Activated T-helper 1 cell treated with anti-CD3 and anti-CD28 coated beads, Interleukin-12 subunit alpha, Interleukin-12 subunit beta, Interleukin-2, Interleukin-4 antibody, amounts not matched to agents 30 ng/mL and 10 ng/mL and 1 ng/mL, durations not matched to agents 14 hours and 24 hours and 36 hours (primary cell): ENCODE measurements at places on chromosomes 11 and 22.

- no peak for DNase-seq
These were observed 2082.1 kb upstream of the RAG2 start for GRCh38 chr11:38680166-38680565.

DNA sequence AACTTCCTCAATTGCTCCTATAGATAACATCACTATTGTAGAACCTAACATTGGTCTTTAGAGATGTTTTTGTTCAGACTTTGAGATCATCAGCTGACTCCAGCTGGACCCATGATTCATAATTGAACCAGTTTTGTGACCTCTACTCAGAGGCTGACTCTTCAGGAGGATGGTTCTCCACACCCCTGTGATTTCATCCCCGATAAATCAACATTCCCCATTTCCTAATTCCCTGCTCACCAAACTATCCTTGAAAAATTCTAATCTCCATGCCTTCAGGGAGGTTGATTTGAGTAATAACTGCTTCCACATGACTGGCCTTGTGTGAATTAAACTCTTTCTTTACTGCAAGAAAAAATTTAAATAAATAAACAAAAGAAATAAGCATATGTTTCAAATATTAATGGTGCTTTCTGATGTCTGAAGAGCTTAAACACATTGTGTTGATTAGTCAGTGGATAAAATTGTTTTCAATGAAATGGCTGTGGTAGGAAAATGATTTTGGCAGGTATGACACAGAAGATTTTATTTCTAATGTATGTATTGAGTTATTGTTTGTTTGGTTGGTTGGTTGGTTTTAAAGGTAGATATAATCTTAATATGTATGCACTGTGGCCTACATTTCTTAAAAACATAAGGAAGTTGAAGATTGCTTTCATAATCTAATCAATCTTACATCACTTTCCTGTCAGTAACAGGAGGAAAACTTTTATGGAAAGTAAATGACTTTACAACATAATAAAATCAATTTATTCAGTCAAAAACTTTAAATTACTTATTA is 427.9 kb upstream of the CCDC179 start:
- no peak for DNase-seq

- no peak for DNase-seq
These were observed 100.7 kb upstream of the CD82 start for GRCh38 chr11:44464741-44465140.

GRCh38 chr22:19836512-19836911 is 18.2 kb downstream of the GNB1L start:
- DNase-seq, result no peak

GRCh38 chr11:10201343-10201742 is 92.7 kb downstream of the SBF2 start:
- no peak for DNase-seq

GRCh38 chr11:117295438-117296137 is 4.4 kb downstream of the BACE1-AS start:
- no peak for DNase-seq
